Muscle of arm (tissue), 14 donors: ENCODE measurements at places on chromosomes 13 and 19. TPM values are rescaled to one million over a fixed set of nuclear protein-coding genes. Genes with fewer than 3 reads are reported as not detected.

DNA sequence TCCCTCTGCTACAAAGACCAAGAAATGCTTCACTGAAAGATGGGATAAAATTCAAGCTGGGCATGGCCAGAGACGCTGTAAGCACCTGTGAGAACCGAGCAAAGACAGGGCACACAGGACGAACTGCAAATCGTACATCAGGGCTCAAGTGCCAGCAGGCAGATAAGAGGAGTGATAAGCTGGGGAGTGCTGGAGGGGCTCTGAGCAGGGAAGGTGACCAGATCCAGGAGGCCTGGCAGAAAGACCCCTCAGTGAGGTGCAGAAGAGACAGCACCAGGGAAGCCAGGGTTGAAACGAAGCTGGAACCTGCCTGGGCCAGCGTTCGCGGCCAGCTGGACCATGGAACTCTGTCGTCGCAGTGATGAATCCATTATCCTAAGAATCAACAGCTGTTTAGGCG, 10.2 kb downstream of the RAB20 start:
- no peak for DNase-seq

SIGLECL1 gene
- polyA plus RNA-seq: not detected

GRCh38 chr19:4352701-4353121, 9.3 kb downstream of the MPND start:
- peak; percentile 62 for DNase-seq

DNA sequence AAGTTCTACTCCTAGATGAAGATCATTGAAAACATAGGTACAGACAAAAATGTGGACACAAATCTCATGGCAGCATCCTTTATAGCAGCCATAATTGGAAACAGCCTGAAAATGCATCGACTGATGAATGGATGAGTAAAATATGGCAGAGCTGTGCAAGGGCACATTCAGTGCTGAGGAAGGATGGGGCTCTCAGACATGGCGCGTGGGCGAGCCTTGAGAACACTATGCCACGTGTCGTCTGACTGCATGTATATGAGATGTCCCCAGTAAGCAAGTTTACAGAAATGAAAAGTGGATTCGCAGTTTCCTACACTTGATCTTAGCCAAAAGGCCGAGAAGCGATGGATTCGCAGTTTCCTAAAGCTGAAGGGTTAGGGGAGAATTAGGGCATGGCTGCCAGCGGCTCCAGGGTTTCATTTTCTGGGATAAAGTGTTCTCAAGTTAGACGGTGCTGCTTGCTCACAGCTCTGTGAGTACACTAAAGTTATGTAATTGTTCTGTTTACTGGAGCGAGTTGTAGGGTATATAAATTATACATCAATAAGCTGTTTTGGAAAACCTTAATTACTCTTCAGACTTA, 78.0 kb downstream of the RAB20 start:
- DNase-seq: no peak

EPS8L1 gene
- polyA plus RNA-seq: 2.2 TPM

DNA sequence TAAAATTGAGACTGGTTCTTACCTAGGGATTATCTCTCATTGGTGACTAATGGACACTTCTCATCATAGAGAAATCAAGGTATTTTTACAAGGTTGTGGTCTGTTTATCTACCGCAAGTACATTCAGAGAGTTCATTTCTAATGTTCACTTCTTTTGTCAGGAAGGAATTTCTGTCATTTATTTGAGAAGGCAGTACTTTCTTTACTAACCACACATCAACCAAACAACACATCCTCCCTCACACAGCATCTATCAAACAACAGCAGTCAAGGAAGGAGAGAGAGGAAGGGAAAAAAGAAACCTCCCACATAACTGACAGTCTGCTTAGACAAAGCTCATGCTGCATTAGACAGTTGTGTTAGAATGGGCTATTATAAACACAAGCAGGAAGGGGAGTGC, 182.3 kb upstream of the KLF12 start:
- DNase-seq: no peak

GRCh38 chr19:46841458-46842083, 9.1 kb downstream of the AP2S1 start:
- DNase-seq: no peak

F10 gene
- 13.3 TPM for polyA plus RNA-seq

IGFL3 gene
- not detected for polyA plus RNA-seq

ZNF667 gene
- polyA plus RNA-seq: 12.2 TPM

- DNase-seq: no peak
Measured at GRCh38 chr19:21028969-21029268, 8.5 kb downstream of the ZNF430 start.

DNA sequence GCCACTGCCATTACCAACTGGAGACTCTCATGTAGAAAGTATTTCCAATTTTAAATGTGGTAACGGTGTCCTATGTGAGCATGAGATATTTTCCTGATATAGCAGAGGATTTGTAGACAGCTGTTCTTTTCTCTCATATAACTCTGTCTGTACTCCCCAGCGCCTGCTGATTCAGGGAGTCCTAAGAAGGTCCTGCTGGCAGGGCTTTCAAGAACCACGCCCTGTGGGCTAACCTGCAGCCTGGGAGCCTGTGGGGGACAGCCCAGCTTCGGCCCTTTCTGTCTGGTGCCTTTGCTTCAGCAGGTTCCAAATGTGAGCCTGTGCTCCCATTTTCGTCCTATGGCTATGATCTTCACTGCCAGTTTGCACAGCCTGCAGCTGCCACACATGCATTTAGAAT, 316.8 kb downstream of the ATP8A2 start:
- no peak for DNase-seq

- peak; percentile 87 for DNase-seq
Measured at GRCh38 chr13:40666045-40666932, at the start of gene FOXO1. Gene FOXO1 (minus strand): TSS chr13:40666641. CDS start chr13:40666212, 429 bp downstream.

- DNase-seq: no peak
Measured at GRCh38 chr13:71593566-71593965, 273.4 kb downstream of the DACH1 start.

DNA sequence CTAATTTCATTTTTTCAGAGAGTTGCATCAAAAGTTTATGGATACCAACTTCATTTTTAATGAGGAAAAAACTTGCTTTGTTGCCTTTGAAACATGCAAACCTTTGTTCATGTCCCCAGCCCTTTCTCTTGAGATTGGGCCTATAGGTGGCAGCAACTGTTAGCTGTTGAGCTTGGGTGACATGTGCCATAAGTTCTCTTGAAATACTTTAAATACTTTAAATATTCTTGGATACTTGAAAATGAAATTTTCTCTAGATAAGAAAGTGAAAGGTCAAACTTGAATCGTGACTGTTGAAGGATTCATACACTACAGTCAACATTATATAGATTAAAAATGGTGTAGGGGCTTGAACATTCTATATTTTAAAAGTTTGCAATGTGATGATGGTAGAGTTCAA, 294.9 kb downstream of the NDFIP2 start:
- DNase-seq: peak; percentile 38

DNA sequence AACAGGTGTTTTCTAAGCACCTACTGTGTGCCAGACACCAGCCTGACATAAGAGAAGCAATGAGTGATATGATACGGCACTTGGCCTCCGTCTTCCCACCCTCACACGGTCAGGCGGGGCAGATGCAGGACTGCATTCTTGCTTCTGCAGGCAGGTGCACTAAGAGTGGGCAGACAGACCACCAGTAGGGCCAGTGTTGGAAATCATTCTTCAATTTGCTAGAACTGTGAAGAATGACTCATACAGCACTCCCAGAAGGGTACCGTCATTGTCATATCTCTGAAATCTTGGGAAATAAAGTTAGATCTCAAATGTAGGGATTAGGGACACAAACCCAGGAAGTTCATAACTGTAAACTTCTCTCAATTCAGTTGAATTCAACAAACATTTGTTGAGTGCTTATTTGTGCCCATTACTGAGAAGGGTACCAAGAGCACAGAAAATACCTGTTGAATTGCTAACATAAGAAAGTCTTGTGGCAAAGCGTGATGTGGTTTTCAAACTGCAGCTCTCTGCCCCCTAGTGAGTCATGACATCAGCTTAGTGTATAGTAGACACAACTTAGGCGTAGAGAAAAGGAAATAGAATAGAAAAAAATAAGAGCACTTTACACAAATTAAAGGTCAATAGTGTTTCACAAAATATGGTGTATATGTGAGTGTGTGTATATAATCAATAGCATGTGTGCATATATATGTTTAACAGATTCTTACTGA, 76.1 kb downstream of the TEX26 start:
- no peak for DNase-seq

DNA sequence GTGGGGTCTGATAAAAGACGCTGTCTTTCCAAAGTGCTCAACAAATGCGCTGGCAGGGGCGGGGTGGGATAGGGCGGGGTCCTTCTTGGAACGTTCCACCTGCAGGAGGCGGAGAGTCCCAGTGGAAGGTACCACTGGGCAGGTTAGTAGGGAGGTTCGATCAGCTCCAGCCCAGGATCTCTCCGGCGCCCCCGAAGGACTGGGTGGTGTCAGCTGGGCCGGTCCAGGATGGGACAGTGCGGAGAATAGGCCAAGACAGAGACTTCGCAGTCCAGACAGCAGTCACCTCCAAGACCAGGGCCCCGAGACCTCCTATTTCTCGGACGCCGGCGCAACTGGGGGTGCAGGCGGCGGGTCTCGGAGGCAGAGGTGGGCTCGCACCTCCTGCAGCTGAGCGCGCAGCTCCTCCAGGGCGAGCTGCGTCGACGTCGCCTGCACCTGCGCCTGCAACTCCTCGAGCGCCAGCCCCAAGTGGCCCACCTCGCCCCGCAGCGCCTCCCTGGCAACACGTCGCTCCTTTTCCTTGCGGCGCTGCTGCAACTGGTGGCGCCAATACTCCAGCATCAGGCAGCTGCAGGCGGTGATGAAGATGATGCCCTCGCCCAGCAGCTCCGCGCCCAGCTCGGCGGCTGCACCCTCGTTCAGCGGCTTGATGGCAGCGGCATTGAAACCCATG, 21.6 kb downstream of the VASP start:
- DNase-seq: no peak

TMPRSS9 gene
- 0.43 TPM for polyA plus RNA-seq

ERFL gene
- 0.14 TPM for polyA plus RNA-seq
